ENCODE measurements at places on chromosomes 3 and 15. TPM values are rescaled to one million over a fixed set of nuclear protein-coding genes. Genes with fewer than 3 reads are reported as not detected.
A peak's percentile ranks its signal among the peaks of the same experiment; 100 is the strongest.

ALCAM gene
- 26.5 TPM for total RNA-seq

DNA sequence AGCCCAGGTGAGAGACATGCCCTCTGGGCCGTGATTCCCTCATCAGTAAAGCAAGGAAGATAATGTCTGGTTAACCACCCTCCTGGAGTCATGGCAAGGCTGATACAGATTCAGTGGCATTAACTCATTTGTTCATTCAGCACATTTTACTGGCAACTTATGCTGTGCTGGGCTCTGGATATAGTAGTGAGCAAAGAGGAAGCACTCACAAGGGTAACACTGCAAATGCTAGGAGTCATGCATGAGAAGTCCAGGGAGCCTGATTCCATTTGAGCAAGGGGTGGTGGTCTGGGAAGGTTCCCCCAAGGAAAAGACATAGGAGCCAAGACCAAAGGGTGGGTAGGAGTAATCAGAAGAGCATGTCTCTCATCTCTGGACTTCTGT lies 50.2 kb downstream of the SMAD3 start:
- DNase-seq = no peak

GABRR3 gene
- total RNA-seq = not detected

- DNase-seq = no peak
Observed at GRCh38 chr3:177553579-177553978, 356.3 kb upstream of the TBL1XR1 start.

- no peak for DNase-seq
Observed at GRCh38 chr3:98545940-98546339, 14.2 kb downstream of the GPR15 start.

GRCh38 chr15:55907797-55908196 lies 85.6 kb downstream of the NEDD4 start:
- DNase-seq = no peak

GRCh38 chr15:51702710-51703109 lies 21.4 kb downstream of the SCG3 start:
- no peak for DNase-seq

MEIS2 gene
- total RNA-seq = 55.2 TPM

PODXL2 gene
- total RNA-seq = 2.0 TPM

GRCh38 chr3:5058471-5058951 lies 63.6 kb upstream of the ARL8B start:
- DNase-seq = no peak

DNA sequence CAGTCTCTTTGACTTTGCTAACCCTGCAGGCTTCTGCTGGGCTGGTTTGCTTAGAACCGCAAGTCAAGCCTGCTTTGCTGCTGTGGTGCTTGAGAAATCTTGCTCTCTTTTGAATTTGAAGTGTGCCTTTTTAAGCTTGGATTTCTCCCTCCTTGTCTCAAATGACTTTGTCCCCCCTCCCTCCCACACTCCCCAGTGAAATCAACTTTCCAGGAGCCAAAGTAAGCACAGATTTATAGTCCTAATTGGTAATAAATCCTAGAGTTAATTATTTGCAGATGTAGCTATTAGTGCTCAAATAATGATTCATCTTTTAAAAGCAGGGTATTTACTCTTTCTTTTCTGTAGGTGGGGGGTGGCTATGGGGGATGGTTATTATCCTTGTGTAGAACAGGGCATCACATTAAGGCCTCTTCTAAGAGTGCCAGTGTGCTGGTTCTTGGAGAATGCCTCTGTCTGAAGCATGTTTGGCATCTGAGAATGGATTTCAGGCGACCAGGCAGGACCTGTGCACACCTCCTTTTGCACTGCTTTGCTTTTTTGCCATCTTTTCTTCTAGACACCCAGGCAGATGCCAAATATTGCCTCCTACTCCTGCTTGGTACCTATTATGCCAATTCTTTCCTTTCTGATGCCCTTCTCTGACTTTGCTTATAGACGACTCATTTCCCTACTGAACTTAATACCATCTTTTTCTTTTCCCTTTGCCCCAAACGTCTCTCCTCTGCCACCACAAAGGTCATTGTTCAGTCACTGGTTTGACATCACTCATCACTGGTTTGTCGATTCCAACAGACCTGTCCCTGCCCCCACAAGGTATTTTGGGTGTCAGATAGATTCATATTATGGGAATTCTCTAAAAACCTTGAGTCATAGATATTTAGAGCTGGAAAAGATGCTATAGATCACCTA lies 50.7 kb downstream of the CLDN11 start:
- no peak for DNase-seq

GRCh38 chr3:100702980-100703345 lies 6.3 kb upstream of the TFG start:
- no peak for DNase-seq

DNA sequence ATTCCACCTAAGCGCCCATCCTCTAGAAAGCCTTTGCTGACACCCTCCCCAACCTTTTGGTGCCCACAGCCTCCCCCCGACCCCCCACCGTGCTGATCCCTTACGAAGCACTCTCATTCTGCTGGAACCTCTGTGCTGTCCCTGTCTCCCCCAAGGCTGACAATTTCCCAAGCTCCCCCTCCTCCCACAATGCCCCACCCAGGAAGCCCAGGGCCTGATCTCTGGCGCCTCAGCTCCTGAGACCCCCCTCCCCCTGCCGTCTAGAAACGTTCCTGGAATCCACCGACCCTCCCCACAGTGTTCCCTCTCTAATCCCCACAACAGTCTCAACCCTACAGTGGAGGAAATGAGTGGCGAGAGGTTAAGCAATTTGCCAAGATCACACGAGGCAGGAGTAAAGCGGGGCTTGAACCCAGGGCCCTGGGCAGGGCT lies 18.3 kb downstream of the MYL3 start:
- peak; percentile 55 for DNase-seq

DNA sequence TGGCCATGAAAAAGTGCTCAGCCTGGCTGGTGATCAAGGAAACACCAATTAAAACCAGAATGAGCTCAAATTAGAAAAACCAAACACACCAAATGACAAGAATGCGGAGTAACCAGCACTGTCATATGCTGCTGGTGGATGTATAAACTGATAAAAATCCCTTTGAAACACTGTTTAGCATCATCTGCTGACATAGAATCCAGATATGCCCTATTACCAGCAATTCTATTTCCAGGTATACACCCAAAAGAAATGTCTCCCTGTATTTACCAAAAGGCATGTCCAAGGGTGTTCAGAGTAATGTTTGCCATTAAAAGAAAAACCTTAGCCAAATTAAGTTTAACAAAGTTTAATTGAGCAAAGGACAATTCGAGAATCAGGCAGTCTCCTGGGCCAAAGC lies 138.6 kb downstream of the FMN1 start:
- no peak for DNase-seq

EDC3 gene
- 22.1 TPM for total RNA-seq

HHATL gene
- 0.65 TPM for total RNA-seq

DNA sequence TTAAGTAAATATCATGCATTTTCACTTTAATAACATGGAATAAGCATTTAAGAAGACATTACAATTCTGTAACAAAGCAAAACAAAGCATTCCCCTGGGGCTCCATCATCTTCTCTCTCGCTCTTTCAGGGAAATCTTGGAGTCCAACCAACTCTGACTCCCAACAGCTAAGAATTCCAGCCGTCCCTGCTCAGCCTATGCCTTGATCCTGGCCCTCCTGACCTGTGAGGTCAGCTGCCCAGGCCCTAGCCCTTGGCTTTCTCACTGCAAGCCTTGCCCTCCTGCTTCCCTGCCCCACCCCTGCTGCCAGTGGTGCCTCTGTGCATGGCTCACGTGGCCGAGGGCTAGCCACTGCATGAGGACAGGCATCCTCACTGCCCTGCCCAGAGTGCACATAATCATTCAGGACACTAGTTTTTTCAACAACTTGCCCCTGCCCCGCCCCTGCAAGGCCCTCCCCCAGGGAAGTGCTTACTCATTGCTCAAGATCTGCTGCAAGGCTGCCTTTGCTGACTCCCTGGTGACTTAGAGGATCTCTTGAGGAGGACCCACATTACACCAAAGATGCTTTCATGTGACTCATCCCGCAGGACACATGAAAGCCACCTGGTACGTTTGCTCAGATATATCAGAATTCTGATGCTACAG lies 37.6 kb downstream of the MTMR10 start:
- peak; percentile 76 for DNase-seq

- DNase-seq = no peak
Observed at GRCh38 chr3:166446986-166447385, 609.8 kb upstream of the BCHE start.

- DNase-seq = no peak
Observed at GRCh38 chr3:179404307-179404706, 47.0 kb downstream of the GNB4 start.

DNA sequence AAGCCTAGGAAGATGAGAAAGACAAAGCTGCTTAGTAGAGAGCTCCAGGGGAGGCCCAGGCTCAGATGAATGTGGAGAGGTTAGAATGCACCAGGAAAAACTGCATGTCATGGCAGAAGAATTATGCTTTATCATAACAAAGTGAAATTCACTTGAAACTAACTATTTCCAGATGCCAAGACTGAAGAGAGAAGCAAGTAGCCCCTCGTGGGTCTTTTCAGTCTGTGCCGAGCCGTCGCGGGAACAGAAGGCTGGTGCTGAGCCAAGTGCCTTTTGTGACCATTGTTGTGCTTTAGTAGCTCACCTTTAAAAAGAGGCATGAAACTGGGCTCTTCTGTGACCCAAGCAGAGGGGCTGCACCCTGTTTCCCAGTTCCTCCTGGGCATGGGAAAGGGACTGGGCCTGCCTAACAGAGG lies 73.2 kb downstream of the CHDH start:
- no peak for DNase-seq

ISL2 gene
- not detected for total RNA-seq

SEMA5B gene
- total RNA-seq = 1.3 TPM

DNA sequence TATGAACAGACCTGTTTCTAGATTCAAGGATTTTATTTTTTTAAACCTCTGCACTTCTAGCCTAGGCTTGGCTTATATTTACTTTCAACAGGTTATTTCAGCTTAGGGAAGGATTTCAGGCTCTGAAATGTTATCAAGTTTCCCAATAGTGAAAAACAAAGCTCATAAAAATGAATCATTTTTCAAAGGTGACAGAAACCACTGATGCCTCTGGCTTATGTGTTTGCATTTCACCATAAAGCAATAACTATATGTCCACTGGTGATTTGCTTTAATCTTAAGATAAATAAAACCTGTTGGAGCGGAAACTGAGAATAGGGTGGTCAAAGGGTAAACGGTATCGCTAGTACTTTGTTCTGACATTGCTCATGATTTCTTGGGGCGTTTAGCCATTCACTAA lies 141.2 kb upstream of the LRIG1 start:
- DNase-seq = no peak

GRCh38 chr3:36433511-36433910 lies 53.2 kb downstream of the STAC start:
- no peak for DNase-seq

- no peak for DNase-seq
Observed at GRCh38 chr15:37246065-37246464, 145.7 kb upstream of the MEIS2 start.

SEC61A1 gene
- 199 TPM for total RNA-seq

DNA sequence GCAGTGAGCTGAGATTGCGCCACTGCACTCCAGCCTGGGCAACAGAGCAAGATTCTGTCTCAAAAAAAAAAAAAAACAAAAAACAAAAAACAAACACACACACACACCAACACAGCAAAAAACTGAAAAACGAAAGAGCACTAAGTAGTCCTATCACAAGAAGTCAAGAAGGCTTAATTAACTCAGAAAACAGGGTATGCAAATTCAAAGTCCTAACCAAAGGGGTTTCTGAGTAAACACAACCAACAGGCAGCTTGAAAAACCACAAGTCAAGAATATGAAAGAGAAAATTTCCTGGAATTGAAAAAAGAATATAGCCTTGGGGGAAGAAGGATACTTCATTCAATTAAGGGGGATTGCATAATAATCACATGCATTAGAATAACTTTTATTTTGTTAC lies 37.7 kb upstream of the PARP14 start:
- DNase-seq = no peak

GNAT1 gene
- total RNA-seq = not detected

STAB1 gene
- total RNA-seq = 498 TPM

- peak; percentile 86 for DNase-seq
Observed at GRCh38 chr3:16550676-16551341, 37.3 kb upstream of the RFTN1 start.

CYP11A1 gene
- total RNA-seq = 0.71 TPM

DNA sequence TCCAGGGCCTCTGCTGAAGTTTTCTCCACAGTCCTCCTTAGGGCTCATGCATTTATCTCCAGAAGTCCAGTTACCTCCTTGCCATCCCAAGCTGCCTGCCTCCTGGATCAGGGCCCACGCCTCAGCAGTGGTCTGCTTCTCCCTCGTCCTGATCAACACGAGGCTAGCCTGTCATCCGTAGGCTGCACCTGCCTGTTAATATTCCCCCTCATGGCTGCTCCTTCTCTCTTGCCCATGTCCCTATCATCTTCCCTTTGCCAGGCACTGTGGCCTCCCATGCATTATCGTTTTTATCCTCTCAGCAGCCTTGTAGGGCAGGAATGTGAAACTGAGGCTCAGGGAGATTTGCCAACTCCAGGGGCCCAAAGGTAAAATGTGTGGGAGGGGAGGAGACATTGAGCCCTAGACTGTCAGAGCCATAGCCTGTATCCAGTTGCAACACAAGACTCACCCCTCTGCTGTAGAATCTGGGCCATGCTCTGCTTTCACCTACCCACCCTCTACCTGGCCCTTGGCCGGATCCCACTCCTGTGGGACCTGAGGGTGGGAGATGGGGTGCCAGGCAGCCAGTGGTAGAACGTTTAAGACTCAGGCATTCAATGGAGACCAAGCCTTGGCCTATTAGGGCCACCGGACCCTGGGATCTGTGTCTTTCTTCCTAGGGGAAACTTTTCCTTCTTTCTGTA lies 4.6 kb downstream of the GRM2 start:
- DNase-seq = peak; percentile 60

DNA sequence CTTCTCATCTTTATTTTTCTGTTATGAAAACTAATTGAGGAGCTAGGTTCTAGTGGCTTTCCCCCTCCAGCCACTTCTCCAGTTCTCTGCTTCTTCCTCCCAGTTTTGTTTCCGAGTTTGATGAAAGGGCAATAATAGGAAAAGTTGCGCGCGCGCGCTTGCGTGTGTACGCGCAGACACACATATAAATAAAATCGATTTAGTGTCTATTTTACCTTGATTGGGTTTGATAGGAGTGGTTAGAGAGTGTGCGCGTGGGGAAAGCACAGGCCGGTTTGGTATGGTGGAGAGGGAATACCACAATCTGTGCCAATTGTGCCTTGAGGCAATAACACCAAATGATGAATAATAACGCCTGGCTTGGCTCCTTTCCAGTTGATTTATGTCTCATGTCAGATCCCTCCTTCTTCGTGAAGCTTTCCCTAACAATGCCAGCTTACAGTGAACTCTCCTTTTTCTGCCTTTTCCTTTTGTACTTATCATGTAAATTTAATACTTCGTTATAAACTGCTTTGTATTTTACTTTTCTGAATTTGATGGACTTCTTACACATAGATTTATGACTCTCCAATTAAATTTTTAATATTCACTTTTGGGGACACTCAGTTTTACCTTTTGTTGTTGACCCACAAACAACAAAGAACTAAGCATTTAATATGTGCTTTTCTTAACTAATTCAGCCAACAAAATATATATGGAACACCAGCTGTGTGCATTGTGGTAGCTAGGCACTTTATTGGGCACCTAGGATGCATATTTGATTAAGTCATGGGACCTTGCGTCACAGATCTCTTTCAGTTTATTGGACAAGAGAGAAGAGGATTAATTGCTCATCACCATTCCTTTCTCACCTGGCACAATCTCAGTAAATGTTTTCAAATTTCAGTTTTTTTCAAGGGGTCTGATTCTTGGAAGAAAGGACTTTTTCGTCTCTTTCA lies 1.7 kb downstream of the TIPARP start:
- DNase-seq = no peak

All from posterior vena cava (tissue), 2 donors.